ENCODE measurements at places on chromosomes 6 and 20.

GRCh38 chr20:35009665-35010328 lies 54.1 kb downstream of the MYH7B start:
- DNase-seq: no peak

DNA sequence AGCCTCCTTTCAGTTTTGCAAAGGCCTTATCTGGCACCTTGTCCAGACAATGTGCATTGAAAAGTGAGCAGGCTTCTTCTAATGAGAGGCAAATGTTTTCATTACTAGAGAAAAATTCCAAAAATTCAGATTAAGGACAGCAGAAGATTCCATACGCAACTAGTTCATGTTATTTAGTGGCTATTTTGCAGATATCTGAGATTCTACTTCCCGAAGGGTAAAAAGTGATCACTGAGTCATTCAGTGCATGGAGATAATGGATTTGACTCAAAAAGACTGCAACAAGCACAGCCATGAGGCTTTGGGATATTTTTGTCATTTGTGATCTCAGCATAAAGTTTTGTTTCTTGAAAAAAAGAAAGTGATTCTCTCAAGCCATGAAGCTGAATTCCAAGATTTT lies 29.9 kb downstream of the METTL24 start:
- DNase-seq: no peak

- DNase-seq: no peak
Measured at GRCh38 chr6:142301651-142302391, at the start of gene ADGRG6. ADGRG6 (plus strand) TSS chr6:142302007; CDS start chr6:142302330, 323 bp downstream.

DNA sequence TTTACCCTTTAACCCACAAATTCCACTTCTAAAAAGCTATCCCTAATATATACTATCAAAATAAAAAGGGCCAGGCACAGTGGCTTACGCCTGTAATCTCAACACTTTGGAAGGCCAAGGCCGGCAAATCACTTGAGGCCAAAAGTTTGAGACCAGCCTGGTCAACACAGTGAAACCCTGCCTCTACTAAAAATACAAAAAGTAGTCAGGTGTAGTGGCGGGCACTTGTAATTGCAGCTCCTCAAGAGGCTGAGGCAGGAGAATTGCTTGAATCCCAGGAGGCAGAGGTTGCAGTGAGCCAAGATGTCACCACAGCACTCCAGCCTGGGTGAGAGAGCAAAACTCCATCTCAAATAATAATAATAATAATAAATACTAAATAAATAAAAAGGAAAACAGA lies 82.5 kb downstream of the TRIM27 start:
- DNase-seq: no peak

DNA sequence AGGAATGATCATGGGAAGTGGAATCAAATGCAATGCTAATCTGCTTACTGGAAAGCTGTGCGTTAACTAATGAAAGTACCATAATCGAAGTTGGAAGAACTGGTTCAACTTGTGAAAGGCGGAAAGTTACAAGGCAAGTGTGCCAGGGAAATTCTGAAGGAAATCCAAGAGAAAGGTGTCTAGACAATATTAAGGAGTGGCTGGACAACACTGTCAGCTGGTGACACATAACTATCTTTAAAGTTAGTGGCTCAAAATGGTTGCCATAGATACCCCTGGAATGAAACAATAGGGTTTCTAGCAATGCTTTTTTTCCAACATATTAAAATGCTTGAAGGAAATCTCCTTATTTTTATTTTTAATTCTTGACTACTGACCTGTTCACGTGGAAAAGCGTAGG lies 90.4 kb downstream of the BMP2 start:
- DNase-seq: no peak

- DNase-seq: no peak
Measured at GRCh38 chr20:48889140-48889790, 32.2 kb upstream of the ARFGEF2 start.

GRCh38 chr6:170113141-170113540 lies 177.7 kb downstream of the DLL1 start:
- no peak for DNase-seq

DNA sequence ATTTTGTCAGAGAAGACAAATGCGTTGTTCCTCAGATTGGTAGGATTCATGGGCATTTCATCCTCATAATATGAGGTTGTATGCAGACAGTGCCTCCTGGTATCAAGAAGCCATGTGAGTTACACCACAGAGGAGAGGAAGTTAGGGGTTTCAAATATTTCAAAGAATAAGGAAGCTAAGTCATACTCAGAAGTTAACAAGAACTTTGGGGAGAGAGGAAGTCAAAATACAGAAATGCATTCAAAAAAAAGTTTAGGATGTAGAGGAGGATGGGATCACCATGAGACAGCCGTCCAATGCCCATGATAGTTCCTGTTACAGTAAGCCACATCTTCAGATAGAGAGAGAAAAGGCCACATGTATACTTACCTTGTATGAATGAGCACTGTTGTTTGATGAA lies 22.3 kb downstream of the HLA-DOB start:
- no peak for DNase-seq

DNA sequence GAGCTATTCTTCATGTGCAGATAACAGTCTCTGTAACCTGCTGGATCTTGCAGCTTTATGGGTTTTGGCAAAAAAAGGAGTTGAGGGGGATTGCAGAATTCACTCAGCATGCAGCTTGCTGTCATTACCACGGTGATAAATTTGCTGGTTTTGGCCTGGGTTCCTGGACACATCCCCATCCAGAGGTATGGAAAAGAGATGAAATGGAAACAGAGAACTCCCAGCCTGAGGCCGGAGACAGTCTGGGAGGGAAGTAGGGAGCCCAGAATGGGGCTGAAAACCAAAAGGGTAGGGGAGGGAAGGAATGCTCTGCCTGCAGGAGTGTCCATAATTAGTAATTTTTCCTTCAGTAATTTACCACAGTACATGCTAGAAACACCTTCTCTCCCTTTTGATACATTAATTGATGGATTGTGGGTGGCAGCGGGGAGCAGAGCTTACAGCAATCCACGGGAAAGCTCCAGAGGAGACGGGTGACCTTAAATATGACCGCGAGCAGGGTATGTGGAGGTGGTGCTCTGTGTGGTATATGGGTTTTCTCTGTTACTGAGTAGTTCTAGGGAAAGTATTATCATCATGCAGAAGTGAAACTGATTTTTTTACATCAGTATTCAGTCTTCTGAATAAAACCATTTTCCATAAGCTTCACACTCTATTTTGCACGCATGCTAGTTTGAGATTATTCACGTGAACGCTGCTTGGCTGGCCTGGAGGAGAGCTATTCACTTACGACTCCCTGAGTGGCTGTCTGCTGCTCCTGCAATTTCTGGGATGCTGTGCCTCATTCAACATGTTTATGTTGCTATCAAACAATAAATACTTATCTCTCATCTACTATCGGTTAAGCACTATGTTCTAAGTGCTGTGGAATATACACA lies 66.3 kb upstream of the KCNK16 start:
- no peak for DNase-seq

DNA sequence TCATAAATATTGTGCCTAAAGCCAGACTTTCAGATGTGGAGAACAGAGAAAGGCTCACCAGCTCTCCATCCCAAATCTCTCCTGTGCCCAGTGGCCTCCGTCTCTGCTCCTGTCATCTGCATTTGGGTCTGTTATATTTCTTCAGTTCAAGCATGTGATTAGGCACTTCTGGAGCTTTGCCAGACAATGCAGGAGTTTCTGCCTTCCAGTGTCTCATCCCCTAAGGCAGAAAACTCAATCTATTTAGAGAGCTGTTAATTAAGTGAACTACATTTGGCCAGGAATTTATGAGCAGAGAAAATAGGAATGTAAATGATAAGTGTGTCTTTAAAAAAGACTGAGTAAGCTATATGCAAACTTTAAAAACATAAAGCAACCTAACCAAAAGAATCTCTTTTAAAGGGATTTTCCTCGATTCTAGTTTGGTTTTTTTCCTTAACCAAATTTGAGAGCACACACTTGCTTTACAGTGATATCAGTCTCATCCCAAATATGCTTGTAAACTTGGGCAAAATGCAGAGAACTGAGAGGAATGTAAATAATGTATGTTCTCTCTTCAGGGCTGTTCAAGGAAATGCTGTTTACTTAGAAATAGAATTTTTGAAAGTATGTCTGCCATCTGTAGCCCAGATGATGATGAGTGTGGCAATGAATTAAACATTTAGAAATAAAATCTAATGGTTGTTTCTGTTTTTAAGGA lies 113.9 kb downstream of the ELOVL4 start:
- no peak for DNase-seq

DNA sequence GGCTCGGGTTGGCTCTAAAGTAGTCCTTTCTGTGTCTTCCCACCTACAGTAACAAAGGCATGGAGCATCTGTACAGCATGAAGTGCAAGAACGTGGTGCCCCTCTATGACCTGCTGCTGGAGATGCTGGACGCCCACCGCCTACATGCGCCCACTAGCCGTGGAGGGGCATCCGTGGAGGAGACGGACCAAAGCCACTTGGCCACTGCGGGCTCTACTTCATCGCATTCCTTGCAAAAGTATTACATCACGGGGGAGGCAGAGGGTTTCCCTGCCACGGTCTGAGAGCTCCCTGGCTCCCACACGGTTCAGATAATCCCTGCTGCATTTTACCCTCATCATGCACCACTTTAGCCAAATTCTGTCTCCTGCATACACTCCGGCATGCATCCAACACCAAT lies 291.2 kb downstream of the ESR1 start:
- no peak for DNase-seq

DNA sequence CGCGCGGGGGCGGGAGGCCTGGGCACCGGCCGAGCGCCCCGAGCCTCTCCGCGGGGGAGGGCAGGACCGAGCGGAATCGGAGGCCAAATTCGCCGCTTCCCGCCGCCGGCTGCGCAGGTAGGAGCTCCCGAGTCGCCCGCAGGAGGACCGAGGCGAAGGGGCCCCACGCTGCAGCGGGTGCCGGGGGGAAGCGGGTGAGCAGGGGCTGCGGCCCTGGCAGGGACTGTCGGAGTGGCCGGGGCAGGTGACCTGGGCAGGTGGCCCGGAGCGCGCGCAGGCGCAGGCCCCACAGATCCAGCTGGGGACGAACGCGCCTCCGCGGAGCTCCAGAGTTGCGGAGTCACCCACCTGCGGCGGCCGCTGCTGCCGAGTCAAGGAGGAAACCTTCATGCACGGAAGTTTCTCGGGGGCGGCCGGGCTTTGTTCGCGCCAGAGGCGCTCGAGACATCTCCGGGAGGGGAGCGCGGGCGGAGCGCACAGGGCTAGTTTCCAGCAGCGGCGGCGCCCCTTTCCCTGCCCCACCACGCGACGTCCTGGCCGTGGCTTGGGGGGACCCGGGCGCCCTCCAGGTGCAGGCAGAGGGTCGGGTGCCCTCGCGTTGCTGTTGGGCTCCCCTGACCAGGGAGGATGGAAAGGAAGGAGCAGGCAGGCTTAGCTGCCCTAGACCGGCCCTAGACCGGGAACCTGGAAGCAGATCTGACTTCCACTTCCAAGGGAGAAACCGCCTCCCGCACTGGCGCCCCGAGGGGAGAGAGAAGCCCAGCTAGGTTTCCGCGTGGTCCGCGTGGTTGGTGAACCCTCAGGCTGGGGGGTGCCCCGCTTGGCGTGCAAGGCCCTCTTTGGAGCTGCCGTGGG lies 590 bp downstream of the SLCO4A1 start:
- DNase-seq: no peak

DNA sequence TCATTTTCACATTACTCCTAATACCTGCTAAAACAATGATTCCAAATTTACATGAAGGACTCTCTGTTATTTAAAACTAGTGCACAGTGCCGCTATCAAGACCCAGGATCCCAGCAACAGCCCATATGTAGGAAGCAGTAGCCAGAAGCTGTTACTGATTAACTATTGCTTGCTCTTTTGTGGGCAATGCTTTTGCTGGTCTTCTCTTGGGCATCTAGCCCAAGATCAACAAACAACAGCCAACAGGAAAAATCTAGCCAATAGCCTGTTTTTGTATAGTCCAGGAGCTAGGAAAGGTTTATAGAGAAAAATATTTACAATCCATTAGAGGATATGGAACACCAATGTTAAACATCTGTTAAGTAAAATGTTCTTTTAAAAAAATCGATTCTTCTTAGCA lies 22.1 kb upstream of the TENT5A start:
- no peak for DNase-seq

- no peak for DNase-seq
Measured at GRCh38 chr20:54476169-54477009, 996 bp downstream of the DOK5 start.

- DNase-seq: no peak
Measured at GRCh38 chr6:123022975-123023374, 26.9 kb downstream of the CLVS2 start.

GRCh38 chr20:44039741-44040140 lies 125.1 kb downstream of the TOX2 start:
- no peak for DNase-seq

GRCh38 chr6:71258078-71258866 lies 30.3 kb upstream of the OGFRL1 start:
- no peak for DNase-seq

GRCh38 chr6:134187154-134187553 lies 130.8 kb downstream of the SGK1 start:
- DNase-seq: no peak

- DNase-seq: no peak
Measured at GRCh38 chr20:7897781-7898364, 42.4 kb downstream of the HAO1 start.

DNA sequence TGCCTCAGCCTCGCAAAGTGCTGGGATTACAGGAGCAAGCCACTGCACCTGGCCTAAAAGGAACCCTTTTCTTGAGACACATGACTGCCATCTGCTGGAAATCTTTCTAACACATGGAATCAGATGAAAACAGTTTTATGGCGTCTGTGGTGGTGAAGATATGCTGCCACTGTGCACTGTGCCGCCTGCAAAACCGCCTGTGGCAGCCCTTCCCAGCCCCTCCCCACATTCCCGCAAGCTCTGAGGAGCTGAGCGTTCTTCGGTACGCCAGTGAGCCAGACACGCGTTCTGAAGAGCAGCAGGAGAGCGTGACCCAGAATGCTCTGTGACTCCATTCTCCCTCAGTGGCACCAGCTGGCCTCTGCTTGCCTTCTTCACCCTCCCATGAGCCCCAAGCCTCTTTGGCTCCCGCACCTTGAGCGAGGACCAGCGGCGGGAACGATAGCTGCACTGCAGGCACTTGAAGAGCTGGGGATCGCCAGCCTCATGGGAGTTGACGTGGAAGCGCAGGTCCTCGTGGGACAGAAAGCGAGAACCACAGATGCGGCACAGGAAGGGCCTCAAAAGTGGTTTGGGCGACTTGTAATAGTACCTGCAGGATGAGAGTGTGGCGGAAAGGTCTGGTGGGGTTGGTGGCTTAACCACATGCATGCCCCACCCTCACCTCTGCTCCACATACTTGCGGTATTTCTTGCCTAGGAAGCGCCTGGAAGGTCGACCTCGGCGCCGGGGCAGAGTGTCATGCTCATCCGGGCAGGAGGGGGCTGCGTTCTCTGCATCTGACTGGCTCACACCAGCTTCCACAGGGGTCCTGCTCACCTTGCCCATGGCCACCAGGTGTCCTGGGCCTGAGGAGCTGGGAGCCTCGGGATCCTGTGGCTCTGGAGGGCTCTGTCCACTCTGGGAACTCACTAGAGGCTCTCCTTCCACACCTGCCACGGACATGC lies 8.7 kb downstream of the ZNF335 start:
- no peak for DNase-seq
